ACHN (cell line): ENCODE measurements at places on chromosomes 16 and 17.

- peak; percentile 94 for DNase-seq
Observed at GRCh38 chr16:3027983-3028715, 4.3 kb downstream of the THOC6 start.

GRCh38 chr16:48877946-48878345, 268.0 kb upstream of the N4BP1 start:
- DNase-seq = no peak

GRCh38 chr17:16448490-16448889, 33.1 kb downstream of the TRPV2 start:
- DNase-seq = no peak

- no peak for DNase-seq
Observed at GRCh38 chr17:68382582-68383085, 74.7 kb downstream of the WIPI1 start.
